ENCODE measurements at places on chromosomes 7 and 10.
A peak's percentile ranks its signal among the peaks of the same experiment; 100 is the strongest.

DNA sequence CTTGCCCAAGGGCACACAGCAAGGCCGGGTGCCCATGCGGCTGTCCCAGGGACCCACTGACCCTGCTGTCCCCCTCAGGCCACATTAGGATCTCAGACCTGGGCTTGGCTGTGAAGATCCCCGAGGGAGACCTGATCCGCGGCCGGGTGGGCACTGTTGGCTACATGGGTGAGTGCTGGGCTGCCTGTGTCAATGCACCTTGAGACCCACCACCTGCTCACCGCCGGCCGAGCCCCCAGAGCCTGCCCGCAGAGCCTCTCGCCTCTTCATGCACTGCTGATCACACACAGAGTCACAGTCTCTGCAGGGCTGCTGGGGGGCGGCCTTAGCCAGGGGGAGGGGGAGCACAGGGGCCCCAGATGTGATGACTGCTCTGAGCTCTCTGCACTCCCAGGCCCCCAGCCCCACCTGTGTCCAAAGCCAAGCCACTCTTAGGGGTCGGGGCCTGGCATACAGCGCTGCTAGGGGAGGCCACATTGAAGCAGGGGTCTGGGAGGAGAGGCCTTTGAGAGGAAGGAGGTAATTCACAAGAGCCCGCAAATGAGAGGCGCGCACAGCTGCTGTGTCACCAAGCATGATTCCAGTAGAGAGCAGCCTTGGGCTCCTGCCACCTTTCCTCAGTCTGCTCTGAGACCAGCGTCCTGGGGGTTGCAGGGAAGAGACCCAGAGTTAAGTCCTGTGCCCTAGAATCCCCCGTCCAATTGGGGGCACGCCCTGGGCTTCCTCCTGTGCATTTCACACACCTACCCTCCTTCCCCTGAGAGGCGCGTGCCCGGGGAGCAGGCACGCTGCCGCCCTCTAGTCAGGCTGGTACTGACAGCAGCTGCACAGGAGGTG is 100.4 kb downstream of the RGS10 start:
- no peak for DNase-seq

DNA sequence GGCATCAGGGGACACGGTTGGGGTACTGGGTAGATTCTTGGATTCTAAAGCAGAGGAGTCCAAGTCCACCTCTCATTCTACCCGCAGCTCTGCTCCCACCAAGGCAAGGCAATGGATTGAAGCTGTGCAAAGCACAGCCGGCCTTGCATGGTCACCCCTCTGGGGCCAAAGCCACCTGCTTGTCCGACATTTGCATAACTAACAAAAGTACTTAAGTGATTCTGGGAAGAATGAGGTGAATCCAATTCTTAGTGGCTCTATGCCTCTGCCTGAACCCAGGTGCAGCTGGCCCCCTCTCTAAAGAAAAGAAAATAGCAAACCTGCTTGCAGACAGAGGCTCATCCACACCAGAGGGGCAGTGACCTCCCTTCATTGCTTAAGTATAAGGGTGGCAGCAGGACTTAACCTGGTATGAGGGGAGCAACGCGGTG is 10.7 kb upstream of the COBL start:
- DNase-seq = no peak

- no peak for DNase-seq
Observed at GRCh38 chr10:91797048-91797690, 1.1 kb upstream of the TNKS2 start.

DNA sequence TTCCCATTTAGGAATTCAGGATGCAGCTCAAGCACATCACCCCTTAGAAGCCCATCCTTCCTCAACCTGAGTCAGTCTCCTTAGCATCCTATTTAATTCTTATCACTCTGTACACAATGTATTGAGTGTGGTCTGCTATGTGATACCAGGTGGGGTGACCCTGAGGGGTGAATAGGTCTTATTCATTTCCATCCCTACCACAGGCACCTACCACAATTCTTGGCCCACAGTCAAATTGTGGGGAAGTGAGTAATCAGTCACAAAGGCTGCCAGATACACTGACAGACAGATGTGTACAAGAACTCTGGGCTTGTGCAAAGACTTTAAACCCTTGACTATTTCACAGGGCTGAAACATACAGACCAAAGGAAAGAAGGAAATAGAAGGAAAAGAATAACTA is 560.5 kb downstream of the PARD3 start:
- peak; percentile 33 for DNase-seq

GRCh38 chr7:54559401-54559800 is 17.2 kb downstream of the VSTM2A start:
- no peak for DNase-seq

- DNase-seq = no peak
Observed at GRCh38 chr7:80536426-80536825, 24.6 kb upstream of the GNAT3 start.

DNA sequence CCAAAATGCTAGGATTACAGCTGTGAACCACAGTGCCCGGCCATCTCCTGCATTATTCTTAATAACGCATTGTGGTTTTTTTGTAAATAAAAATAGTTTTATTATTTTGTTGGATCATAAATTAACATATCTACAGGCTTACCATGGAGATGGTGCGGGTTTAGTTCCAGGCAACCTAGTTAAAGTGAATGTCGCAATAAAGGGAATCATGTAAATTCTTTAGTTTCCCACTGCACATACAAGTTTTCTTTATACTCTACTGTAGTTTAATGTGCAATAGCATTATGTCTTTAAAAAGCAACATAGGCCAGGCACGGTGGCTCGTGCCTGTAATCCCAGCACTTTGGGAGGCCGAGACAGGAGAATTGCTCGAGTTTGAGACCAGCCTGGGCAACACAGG is 2.4 kb downstream of the PRKRIP1 start:
- DNase-seq = no peak

DNA sequence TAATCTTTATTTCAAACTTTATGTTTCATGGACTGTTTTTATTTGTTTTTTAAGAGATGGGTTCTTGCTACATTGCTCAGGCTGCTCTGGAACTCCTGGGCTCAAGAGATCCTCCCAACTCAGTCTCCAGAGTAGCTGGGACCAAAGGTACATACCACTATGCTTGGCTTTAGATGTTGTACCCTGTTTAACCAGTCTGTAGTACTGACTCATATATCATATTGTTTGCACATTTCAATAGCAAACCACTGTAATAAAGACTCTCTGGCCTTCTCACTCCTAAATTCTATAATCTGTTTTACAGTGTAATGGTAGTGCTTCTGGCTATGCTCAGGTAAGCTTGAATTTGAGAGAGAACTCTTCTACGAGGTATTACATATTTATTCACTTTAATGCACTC is 413.6 kb upstream of the PCDH15 start:
- DNase-seq = no peak

DNA sequence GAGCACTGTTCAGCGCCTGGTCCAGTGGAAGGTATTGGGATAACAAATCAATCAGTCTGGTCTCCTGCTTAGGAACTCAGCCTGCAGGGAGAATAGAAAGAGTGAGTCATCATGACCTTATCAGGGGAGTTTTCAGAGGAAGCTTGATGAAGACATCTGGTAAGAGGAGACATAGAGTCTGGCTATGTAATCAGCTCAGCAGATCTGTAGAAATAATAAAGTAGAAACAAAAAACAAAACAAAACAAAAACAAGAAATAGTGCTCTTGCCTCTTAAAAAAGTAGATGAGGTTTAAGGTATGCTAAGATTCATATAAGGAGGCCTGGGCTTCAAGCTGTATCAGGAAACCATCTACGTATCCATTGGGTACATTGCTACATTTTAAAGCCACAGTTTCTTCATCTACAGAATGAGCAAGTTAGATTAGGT is 14.4 kb downstream of the TAS2R41 start:
- no peak for DNase-seq

DNA sequence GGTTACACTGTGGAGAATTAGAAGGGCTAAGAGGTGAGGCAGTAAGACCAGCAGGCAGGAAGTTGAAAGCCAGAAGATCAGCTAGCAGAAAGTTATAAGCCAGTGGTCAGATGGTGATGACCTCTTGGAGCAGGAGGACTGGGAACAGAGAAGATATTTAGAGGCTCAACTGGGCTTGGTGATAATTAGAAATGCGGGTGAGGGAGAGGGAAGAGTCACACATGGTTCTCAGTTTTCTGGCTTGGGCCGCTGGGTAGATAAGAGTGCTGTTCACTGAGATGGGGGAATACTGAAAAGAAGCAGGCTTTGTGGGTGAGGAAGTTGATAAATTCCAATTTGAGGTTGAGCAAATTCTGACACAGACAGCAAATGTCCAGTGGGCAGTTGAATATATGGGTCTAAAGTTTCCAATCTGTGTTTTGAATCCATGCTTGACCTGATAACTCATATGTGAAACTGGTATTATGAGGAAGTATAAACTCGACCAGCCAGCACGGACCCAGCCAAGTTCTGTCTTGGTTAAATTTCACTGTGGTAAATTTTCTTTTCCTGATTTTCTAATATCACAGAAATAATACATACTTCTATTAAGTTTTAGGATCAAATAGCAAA is 22.7 kb downstream of the LSMEM1 start:
- DNase-seq = no peak

- no peak for DNase-seq
Observed at GRCh38 chr10:61406242-61406641, 46.9 kb downstream of the TMEM26 start.

DNA sequence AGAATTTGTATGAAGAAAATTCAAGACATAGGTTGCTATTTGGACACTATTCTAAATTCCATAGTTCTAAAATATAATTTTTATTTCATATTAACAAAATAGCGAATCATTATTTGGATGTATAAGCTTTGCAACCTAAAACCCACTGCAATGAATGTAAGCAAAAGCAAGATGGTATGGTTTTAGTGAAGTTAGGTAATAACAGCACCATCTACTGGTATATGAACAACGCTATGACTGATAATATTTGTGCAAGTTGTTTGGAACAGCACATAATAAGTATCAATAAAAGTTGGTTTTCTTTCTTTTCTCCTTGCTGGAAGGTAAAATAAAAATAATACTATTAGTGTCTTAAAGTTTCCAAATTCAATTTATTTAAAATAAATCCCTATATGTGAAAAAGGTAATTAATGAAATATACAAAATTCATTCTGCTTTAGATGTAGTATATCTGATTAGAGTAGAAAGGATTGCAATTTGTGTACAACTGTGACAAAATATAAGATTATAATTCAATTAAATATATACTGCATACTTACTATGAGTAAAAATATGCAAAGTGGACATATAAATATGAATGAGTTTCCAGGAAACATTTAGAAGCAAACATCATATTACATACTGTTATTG is 79.0 kb upstream of the LSM8 start:
- DNase-seq = no peak

DNA sequence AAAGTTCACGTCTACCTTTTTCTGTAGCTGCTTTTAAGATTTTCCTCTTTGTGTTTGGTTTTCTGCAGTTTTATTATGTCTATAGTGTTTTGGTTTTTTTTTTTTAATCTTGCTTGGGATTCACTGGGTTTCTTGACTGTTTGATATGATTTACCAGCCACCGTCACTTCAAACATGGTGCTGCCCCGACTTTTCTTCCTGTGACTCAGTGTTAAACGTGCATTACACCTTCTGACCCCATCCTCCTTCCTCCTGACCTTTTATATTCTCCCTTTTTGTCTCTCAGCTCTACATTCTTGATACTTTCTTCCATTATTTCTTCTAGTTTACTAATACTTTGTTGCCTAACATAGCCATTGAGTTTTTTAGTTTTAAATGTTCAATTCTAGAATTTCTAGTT is 61.5 kb downstream of the GNA12 start:
- DNase-seq = no peak

DNA sequence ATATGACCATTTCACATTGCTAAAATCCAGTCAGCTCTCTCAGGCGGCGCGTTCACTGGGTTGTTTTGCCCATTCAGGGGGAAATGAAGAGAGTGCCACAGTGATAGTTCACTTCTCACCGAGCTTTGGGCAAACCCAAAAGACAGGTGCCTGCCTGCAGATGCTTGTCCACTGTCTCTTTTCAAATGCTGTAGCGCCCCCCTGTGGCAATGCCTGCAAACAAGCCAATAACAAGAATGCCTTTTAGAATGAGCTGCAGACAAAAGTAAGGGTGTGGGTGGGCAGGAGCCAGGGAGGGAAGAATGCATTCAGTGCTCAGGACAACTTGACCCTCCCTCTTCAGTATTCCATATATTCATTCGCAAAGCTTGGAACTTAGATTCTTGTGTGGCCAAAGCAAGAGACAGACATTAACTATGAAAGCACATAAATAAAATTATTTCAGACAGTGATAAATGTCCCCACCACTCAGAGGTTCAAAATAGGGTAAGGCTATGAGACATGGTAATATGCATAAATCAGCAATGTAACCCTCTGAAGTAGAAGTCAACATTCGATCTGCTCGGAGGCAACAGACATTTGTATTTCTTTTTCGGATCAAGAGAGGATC is 86.9 kb downstream of the JAZF1 start:
- peak; percentile 64 for DNase-seq

DNA sequence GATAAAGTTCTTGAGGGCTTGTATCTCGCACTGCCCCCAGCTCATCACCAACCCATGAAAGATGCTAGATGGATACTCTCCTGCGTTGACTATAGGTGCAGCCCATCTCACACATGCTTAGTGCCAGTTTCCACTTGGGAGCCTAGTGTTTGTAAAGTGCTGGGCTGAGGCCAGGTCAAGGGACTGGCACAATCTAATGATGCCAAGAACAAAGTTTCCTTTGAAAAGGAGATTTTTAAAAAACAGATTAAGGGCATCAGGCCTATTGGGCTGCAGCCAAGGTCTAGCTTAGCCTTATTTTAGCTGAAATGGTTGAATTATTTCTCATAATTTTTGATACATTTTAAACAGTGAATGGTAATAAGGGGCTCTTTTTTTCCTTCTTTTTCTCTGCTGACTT is 259.0 kb downstream of the ADRA2A start:
- no peak for DNase-seq

DNA sequence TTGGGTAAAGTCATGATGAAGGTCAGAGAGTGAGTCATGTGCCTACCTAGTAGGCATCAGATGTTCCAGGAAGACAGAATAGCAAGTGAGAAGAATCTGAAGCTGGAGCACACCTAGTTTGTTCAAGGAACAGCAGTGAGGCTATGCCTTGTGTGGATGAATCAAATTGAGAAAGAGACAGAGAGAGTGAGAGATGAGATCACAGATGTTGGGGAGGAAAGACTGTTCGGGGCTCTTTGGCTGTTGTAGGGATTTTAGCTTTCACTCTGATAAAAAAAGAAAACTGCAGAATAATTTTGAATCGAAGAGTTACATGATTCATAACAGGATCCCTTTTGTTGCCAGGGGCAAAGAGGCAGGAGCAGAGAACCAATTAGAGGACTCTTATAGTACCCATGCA is 6.3 kb downstream of the LIPF start:
- no peak for DNase-seq

DNA sequence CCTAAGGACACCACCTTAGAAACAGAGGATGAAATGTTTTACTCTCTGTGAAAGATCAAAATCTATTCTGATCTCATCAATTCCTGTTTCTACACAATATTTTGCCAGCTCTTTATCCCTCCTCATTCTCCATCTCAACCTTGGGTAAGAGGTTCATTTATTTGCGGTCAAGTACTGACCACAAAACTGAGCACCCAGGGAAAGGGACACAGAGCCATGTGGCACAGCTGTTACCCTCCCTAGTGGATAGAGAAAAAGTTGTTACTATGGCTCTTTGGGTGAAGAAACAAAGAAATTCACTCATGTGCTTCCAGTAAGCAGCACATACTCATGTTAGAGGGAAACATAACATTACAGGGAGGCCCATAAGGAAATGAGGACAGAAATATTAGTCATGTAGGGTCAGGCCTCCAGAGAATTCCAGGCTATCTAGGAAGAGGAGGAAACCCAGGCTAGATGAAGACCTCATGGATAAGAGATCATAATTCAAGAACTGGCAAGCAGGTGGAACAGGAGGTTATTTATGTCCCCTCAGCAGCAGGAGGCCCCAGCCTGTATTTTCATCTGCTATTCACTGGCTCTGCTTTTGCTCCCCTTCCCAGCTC is 114.5 kb downstream of the ATE1 start:
- no peak for DNase-seq

- DNase-seq = no peak
Observed at GRCh38 chr10:92567952-92568600, 5.8 kb downstream of the IDE start.
